ENCODE measurements at places on chromosomes 2 and 18. TPM values are rescaled to one million over a fixed set of nuclear protein-coding genes. Genes with fewer than 3 reads are reported as not detected.

The TBR1 gene
- 0.30 TPM for total RNA-seq

The L3MBTL4 gene
- 17.5 TPM for total RNA-seq

The ZC3H6 gene
- total RNA-seq = 9.7 TPM

DNA sequence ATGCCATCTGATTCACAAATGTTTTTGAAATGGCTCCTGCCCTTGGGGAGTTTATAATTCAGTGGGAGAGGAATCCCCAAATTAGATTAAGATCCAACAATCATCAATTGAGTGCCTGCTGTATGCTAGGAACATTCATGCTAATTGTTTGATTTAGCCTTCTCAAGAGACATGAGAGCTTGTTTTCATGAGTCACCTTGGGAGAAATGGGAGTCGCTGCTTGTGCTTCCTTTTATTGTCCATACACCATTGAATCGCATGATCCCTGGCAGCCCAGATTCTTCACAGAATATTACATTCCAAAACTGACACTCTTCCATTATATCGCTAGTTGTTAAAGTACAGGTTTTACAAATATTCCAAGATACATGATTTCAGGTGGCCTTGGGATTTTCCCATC lies 106.0 kb upstream of the MAP3K20 start:
- DNase-seq = no peak

DNA sequence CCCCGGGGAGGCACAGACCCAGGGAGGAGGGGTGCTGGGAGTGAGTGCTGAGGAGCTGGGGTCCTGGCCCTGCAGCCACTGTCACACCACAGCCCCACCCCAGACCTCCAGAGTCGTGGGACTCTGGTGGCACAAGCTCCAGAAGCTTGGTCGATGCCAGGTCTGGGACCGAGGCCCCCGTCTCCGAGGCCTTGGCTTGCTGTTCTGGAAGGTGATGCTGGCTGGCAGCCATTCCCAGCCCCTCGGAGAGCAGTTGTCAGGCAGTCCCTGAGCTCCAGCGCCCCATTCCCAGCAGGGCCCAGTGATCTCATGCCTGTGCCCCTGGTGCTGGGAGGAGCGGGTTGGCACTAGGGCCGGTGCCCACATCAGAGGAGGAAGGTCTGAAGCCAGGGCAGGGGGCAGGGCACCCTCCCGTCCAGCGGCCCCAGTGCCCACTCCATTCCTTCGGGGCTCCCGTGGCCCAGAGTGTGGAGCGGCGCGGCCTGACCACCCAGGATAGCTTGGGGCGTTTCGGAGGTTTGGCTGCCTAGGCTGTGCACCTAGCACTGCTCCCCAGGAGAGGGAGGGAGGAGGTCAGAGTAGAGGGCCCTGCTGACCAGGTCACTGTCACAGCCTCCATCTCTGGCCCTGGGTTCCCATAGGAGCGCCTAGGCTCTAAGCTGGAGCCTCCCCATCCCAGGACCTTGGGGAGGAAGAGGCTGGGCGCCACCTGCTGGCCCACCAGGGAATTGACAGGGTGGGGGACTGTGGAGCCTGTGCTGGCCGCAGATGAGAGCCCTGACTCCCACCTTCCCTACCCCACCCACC lies 16.8 kb upstream of the ALPI start:
- no peak for DNase-seq

GRCh38 chr2:205748639-205749038 lies 66.3 kb downstream of the NRP2 start:
- DNase-seq = no peak

DNA sequence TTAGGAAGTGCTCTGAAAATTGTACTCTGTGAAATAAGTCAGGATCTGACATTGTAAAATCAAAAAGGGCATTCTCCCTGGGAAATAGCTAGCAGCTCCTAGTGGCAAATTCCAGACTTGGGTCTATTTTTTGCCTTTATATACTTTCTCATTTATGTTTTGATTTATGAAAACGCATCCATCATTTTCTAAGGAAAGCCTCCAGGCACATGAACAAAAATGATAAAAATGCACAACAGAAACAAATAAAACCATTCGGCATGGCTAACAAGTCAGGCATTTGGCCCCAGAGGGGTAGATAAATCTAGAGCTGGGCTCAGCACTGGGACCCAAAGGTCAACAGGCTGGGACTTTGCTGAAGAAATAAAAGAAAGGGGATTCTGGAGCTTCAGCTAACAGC lies 167.0 kb downstream of the BCL11A start:
- DNase-seq = no peak

DNA sequence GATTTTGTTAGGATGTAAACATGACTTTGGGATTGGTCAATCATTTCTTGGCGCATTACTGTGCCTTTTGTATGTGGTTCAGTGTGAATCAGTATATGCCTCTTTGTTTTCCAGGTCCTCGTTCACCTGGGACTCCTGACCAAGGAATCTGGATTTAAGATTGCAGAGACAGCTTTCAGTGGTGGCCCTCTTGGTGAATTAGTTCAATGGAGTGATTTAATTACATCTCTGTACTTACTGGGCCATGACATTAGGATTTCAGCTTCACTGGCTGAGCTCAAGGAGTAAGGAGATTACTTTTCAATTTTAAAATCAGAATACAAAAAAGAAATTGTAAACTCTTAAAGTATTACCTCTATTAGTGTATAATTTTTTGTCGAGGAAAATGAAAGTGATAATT lies 87.6 kb downstream of the MGAT5 start:
- no peak for DNase-seq

GRCh38 chr2:158599609-158600008 lies 142.9 kb downstream of the PKP4 start:
- no peak for DNase-seq

DNA sequence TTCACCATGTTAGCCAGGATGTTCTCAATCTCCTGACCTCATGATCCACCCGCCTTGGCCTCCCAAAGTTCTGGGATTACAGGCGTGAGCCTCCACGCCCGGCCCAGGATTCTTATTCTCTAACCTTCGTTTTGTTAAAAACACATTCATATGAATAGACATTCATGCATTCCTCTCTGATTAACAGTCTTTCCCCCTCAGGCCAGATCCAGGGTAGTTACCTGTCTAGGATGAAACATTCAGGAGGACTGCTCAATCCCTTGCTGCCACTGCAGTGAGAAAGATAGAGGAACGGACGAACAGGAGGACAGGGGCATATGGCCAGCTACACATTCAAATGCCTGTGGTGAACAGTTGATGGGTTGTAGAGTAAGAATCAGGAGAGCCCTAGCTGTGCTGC lies 39.6 kb upstream of the EPC2 start:
- DNase-seq = no peak

DNA sequence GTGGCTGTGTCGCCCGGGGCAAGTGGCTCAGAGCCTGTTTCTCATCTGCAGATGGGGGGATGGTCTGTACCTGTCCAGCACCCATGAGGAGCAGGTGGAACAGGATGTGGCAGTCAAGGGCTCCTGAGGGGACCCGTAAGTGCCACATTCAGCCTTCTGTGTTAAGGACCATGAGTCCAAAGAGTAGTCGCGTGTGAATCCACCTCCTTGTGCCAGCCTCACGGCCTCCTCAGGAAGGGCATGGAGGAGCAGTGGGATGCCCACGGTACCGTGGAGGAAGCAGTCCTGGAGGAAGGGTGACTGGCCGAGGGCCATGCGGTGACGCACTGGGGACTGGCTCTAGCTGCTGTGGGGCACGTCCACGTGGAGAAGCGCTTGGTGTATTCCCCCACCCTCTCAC lies 61.1 kb downstream of the ODC1 start:
- DNase-seq = no peak

DNA sequence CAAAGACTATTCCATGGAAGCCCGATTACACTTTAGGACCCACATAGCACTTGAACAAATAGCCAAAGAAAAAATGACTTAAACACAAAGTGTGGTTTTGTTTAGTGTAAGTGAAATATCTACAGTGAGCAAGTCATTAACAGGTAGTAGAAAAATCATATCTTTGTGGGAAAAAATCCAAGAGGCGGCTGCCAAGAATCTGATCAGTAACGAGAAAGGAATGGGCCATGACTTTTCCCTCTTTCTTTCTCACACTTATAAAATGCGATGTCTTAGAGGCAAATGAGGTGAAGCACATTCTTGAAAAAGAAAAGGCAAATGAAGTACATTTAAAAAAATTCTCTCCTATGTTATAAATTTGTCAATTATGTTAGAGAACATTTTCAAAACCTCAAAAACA lies 12.9 kb upstream of the GEMIN6 start:
- no peak for DNase-seq

GRCh38 chr2:176084611-176085119 lies 903 bp upstream of the EVX2 start:
- no peak for DNase-seq

GRCh38 chr2:85994897-85995647 lies 106.3 kb upstream of the ST3GAL5 start:
- DNase-seq = no peak

GRCh38 chr18:59696311-59697235 lies 650 bp downstream of the CCBE1 start:
- DNase-seq = no peak

- no peak for DNase-seq
These were observed 34.8 kb downstream of the ABHD3 start for GRCh38 chr18:21669736-21670285.

Measured in skin of body (tissue), 3 donors.